Suppressor macrophage treated with lipopolysaccharide for 1 hour (primary cell): ENCODE measurements at places on chromosomes 7 and 10.
A peak's percentile ranks its signal among the peaks of the same experiment; 100 is the strongest.

GRCh38 chr10:99775850-99776249 is 6.6 kb upstream of the ABCC2 start:
- DNase-seq, result peak; percentile 78

- no peak for DNase-seq
These were observed 83.2 kb upstream of the CHST15 start for GRCh38 chr10:124176349-124177179.

DNA sequence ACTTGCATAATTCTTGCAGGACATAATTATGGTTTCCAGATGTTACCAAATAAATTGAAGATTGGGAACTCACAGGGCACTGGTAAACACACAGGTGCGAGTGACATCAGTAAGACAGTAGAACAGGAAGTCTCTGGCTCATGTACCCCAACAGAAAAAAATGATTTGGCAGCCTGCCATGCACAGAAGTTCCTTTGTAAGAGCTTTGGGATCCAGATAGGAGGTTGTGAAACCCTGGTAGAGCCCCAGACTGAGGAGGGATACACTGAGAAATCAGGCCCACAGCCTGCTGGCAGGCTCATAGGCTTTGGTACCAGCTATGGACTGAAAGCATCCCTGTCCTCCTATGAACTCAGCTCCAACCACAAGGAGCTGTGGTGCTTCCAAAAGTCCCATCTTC is 118.0 kb downstream of the COBL start:
- DNase-seq, result no peak

DNA sequence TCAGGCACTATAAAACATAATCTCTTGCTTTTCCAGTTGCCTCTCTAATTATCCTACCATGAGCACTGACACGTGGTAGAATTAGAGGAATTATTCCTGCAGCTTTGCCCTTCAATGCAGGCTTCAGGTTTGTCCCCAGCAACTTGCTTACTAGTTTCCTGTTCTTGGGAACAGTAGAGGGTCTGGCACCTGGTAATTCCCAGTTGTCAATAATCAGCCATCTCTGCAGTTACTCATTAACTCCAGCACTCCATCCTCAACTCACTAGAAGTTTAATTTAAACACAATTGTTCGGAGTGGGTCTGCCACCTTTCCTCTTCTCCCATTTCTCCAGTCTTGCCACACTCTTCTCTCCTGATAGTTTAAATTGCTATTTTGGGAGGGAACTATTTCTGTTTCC is 324.3 kb upstream of the KIAA1217 start:
- DNase-seq, result no peak

DNA sequence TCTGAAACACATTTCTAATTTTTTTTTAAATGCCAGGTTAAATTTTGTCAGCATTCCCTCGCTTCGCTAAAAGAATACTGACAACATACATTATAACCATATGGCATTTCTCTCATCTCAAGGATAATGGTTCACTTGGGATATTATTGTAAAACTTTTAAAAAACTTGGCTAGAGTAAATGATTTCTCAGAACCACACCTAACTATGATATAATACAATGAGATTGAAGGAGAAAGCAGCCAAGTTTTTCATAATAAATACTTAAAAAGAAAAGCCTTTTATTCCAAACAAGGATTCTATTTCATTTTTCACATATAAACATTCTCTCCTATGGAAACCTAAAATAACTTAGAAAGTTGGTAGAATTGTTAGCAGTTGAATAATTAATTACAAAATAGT is 413.9 kb downstream of the HGF start:
- DNase-seq, result no peak

- DNase-seq, result no peak
These were observed 135.3 kb upstream of the ITGB1 start for GRCh38 chr10:33093362-33093761.
